Stimulated activated CD4-positive, alpha-beta T cell treated with anti-CD3 and anti-CD28 coated beads, Interleukin-15, amount 100 ng/mL, for 1 hour (primary cell): ENCODE measurements at places on chromosomes 6 and 20.
A peak's percentile ranks its signal among the peaks of the same experiment; 100 is the strongest.

DNA sequence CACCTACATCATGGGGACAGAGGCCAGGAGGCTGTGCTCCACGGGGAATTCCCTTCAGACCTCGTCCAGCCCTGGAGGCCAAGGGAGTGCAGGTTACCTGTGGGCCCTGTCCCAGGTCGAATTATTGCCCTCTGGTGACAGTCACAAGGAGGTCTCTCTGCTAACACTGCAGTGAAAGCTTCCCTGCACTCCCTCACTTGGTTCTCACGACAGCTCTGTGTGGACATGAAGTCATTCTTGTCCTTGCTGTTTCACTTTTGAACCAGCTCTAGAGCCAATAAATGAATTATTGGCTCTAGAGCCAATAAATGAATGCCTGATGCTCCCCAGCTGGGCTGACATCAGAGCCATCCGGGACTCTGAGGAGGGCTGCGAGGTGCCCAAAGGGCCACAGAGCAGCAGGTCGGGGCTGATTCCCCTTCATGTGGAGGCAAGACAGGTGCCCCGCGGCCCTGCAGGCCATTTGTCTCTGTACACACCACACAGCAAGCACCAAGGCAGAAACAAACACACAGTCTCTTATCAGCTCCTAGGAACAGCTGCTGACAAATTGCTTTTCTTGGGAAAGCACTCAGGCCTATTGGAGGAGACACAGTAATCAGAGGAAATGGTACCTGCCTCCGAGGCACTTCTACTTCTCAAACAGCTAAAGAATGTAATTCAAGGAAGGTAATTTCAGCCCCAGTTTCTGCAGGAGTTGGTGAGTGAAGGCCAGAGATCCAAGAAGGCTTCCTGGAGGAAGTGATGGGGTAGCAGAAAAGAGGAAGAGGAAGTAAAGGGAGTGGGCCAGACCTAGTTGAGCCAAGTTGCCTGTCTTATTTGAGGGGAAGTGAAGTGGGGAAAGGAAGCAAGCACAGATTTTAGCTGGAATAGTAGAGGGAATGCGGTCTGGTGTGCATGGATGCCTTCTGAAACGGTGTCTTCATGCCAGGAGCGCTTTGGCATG, 27.5 kb upstream of the TBXT start:
- no peak for DNase-seq

DNA sequence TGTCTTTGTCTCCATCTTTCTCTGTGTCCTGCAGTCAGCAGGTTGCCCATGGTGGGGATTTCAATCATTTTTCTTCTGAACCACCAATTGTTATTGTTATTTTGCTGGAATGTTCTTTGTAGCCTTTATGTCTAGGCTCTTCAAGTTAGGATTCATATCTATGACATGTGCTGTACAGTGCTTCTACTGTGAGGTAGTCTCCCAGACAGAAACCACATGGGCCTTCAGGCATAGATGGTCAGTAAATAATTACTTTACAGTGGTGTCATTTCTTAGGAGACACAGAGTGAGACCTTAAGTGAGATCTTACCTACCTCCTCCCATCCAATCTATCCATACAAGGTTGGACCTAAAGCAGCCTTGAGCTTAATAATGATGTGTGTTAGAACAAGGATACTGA, 265.5 kb downstream of the ZFAND3 start:
- no peak for DNase-seq

DNA sequence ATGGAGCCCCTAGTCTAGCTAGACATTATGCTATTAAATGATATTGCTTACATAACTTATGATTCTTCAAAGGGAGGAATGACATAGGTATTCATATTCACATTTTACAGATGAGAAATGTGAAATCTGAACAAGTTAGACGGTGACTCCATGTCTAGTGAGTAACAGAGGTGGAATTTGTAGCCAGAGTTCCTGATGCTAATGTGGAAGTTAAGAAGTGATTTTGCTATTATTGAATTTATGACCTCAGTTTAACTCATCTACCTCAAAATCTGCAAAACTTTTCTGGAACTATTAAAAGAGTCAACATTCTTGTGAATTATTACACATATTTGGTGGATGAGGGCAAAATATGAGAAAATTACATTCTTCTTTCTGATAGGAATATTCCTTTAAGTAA, 347.6 kb upstream of the MMS22L start:
- DNase-seq = no peak

DNA sequence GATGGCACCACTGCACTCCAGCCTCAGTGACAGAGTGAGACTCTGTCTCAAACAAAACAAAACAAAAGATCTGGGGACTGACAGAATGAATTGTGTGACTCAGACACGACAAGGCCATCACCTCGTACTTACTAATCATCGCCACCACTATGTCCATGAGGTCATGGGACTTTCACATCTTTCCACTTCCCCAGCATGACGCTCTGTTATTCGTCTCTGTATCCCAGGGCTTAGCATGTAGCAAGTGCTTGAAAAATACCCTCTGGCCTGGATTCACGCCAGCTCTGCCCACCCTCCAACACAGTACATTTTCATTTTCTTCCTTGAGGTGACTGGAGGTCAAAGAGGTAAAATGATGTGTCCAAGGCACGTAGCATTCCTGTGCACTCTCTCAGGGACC, 27.8 kb downstream of the FGD2 start:
- no peak for DNase-seq

GRCh38 chr20:13384132-13384531, 163.1 kb downstream of the ISM1 start:
- DNase-seq = no peak

DNA sequence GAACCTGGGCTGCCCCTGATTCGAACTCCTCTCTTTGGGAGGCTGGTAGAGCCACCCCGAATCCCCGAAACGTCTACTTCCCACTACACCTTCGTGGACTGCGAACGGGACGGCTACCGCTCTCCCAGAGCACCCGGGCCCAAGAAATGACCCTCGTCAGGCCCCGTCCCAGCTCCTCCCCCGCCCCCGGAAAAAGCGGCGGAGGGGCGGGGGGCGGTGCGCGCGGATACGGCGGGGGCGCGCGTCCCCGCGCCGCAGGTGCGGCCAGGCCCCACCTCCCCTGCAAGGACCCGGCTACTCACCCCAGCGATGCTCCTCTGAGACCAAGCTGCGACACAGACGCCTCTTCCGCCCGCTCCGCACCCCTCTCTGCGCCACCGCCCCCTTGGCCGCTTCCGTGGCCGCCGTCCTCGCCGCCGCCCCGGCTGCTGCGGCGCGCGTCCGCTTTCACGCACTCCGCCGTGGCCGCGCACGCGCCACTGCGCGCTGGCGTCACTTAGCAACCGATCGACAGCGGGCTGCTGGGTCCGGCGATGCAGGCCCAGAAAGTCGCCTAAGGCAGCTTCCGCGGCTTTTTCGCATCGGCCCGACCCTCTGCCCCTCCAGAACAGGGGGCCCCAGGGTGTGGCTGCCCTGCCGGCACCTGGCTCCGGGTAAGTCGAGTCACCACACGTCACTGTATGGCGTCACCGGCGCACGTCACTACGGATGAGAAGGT, at the start of gene BTBD9:
Gene BTBD9 (minus strand): TSS at position 432 of the 718 bp plus-strand sequence.
- peak; percentile 63 for DNase-seq

GRCh38 chr6:35357677-35358076, 15.3 kb downstream of the PPARD start:
- no peak for DNase-seq

DNA sequence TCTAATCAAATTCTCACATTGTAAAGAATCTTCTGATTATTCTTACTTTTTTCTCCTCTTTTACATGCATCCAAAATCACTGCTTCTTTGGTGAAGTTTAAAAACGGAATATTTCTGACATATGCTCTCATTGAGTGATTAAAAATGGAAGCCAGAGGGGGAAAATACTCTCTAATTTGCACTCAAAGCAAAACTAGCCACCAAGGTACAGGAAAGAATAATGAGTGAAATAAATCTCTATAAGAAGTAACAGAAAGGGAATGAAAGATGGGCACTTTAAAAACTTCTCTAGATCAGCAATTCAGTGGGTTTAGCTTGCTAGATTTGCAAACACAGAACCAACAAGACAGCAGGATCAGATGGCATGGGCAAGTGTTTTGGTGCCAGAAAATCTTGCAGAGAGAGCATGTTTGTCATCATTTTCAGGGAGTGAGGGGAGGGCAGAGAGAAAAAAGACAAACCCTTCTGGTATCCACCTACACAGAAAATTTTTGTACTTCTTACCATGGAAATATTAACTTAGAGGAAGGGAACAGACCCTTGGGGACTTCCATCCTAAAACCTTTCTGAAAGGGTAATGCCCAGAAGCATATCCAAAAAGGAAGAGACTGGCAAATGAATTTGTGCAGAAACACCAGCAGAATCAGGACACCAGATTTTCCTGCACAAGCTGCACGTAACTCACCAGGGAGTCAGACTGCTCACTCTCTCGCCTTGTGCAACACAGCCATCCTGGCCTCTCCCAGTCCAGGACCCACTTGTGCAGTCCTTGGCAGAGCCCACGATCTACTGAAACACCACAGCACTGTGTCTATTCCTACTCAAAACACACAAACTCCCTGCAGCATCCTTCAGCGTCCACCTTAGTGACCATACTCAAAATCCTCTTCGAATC, 270.2 kb upstream of the PRDM1 start:
- DNase-seq = no peak

- no peak for DNase-seq
These were observed 2.6 kb upstream of the ANKRD6 start for GRCh38 chr6:89430201-89430962.

GRCh38 chr6:12069891-12070529, 57.9 kb downstream of the HIVEP1 start:
- DNase-seq = no peak

DNA sequence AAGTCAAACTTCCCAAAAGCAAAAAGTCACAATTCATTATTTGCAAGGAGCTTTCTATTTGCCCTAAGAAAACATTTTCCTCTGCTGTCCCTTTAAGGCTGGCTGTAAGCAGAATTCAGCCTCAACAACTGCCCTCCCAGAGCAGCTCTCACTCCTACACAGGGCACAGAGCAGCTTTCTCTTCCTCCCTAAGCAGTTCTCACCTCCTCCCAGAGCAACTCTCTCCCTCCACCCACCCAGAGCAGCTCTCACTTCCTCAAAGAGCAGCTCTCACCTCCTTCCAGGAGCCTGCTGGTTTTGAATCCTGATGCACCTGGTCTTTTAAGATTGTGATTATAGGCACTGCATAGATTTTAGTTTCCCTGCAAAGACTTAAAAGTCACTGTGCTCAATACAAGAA, 120.6 kb upstream of the TMEM181 start:
- DNase-seq = no peak

DNA sequence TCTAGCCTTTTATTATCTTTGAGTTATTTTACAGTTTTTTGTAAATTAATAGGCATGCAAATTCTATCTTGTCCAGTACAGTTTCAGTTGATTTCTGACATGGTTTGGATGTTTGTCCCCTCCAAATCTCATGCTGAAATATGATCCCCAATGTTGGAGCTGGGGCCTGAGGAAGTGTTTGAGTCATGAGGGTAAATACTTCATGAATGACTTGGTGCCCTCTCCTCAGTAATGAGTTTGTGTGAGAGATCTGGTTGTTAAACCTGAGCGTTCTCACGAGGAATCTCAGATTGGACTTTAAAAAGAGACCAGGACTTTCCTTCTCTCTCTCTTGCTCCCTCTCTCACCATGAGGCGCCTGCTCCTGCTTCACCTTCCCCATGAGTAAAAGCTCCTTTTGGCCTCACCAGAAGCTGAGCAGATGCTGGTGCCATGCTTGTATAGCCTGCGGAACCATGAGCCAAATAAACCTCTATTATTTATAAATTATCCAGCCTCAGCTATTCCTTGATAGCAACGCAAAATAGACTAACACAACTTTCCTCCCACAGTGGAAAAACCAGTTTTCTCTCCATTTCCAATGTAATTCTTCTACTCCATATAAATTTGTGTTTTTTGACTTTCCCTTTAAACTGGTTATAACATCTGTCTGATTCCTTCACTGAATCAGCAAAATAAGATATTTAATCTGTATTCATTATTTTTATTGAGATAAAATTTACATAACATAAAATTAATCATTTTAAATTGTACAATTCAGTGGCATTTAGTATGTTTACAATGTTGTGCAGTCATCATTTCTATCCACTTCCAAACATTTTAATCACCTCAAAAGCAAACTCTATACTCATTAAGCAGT, 78.7 kb upstream of the PRSS16 start:
- DNase-seq = no peak

DNA sequence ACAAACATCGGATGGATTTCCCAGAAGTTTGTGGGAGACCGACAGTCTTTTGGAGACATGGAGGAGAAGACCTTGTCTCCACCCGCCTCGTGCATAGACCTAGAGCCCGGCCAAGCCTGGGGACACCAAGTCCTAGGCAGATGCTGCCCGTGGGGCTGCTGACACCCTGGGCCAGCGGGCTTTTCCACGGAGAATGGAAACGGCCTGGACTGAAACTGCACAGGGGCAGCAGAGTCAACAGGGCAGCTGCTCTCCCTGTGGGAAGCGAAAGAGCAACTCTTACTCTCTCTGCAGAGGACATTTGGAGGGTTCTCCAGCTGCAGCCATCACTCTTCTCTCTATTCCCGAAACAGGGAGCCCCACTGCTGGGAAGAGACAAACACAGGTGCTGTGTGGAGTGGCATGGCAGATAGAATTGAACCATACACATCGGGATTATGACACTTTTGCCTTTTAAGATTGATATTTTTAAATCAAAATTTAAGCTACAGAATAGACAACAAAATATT, 401.2 kb downstream of the THBS2 start:
- no peak for DNase-seq

- no peak for DNase-seq
These were observed 173.5 kb downstream of the C6orf118 start for GRCh38 chr6:165135889-165136288.

DNA sequence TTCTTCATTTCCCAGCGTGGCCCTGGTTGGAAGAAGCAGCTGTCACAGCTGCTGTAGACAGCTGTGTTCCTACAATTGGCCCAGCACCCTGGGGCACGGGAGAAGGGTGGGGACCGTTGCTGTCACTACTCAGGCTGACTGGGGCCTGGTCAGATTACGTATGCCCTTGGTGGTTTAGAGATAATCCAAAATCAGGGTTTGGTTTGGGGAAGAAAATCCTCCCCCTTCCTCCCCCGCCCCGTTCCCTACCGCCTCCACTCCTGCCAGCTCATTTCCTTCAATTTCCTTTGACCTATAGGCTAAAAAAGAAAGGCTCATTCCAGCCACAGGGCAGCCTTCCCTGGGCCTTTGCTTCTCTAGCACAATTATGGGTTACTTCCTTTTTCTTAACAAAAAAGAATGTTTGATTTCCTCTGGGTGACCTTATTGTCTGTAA, 292.7 kb downstream of the ESR1 start:
- no peak for DNase-seq

- no peak for DNase-seq
These were observed 51.7 kb downstream of the CHMP4B start for GRCh38 chr20:33862709-33863403.

GRCh38 chr20:17558154-17558940, 11.5 kb upstream of the DSTN start:
- DNase-seq = no peak

GRCh38 chr20:2816583-2817340, 598 bp downstream of the TMEM239 start:
- no peak for DNase-seq

- no peak for DNase-seq
These were observed 654.8 kb downstream of the UTRN start for GRCh38 chr6:144939921-144940320.

GRCh38 chr6:79756496-79756895, 125.4 kb downstream of the SH3BGRL2 start:
- DNase-seq = no peak

GRCh38 chr6:74925683-74926082, 280.2 kb downstream of the COL12A1 start:
- DNase-seq = no peak
